ENCODE measurements at places on chromosomes 1 and 21.

- DNase-seq = peak; percentile 70
Measured at GRCh38 chr21:33325222-33326067, 675 bp downstream of the IFNAR1 start.

GRCh38 chr1:100530880-100531487, 7.0 kb upstream of the GPR88 start:
- no peak for DNase-seq

DNA sequence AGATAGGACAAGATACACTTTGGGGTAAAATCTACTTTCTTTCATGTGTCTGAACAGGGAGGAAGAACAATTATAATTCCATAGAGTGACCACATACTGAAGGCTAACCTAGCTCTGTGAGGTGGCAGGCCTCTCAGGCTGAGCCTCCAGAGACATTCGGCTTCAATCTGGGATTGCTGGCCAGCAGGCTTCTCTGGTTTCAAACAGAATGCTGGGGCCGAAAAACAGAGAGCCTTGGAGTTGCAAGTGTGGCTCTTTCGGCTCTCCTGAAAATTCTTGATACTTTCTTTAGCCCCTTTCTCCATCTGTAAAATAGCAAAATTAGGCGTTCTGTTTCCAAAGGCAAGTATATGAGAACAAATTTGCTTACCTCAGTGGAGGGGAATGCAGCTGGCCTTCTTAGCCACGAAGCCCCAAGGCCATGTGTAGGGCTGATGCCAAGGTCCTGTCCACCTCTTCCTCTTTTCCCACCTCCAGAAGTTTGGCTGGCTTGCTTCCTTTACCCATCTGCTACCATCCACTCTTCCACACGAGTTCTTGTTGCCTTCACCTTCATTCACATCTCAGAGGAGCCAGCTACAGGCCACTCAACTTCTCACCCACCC, 30.0 kb upstream of the UBE2U start:
- no peak for DNase-seq

DNA sequence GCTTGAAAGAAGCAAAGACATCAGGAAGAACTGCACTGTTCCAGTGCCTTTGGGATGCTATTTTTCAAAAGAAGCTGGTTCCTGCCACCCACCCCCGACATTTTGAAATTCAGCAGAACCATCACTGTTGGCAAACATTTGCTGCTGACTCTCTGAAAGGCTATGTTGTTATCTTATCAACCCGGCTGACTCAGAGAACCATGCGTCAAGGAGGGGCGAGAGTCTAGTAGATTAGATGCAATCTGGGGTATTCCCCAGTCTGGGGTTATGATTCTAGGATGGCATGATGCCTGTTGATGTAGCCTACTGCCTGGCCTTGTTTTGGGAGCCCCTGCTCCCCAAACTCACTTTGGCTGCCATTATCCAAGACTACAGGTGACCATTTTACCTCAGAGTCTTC, 267.8 kb upstream of the RUNX1 start:
- no peak for DNase-seq

- peak; percentile 48 for DNase-seq
Measured at GRCh38 chr1:913491-914130, 10.1 kb upstream of the SAMD11 start.

DNA sequence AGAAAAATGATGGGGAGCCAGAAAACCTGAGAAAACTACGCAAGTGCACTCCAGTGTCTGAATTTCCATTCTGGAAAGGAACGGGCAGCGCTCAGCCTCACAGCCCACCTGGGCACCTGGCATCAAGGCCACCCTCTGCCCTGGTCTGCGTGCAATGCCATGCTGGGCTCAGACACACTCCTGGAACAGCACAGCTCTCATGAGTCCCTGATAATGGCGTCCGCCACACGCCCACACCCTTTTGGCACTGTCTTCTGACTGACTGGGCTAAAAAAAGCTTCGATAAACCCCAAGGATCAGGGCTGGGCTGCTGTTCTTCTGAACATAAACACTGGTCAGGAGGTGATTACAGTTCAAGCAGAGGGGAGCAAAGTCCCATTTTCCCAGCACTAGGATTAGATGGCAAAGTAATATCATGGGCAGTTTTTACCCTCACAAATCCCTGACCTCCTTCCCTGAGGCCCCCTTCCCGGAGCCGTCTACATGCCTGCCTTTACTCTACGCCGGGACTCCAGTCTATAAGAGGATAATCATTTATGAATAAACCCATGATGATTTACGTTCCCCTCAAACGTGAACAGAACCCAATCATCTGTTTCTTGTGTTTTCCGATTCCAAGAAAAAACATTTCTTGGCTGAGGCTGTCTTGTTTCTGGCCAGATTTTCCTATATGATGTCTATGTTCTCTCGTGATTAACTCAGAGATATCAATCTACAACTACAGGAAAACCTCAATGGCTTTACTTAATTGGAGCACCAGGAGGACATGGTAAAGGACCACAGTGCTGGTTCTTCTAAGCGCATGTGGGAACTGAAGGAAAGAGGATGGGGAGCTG, 22.6 kb downstream of the RCAN1 start:
- DNase-seq = no peak

DNA sequence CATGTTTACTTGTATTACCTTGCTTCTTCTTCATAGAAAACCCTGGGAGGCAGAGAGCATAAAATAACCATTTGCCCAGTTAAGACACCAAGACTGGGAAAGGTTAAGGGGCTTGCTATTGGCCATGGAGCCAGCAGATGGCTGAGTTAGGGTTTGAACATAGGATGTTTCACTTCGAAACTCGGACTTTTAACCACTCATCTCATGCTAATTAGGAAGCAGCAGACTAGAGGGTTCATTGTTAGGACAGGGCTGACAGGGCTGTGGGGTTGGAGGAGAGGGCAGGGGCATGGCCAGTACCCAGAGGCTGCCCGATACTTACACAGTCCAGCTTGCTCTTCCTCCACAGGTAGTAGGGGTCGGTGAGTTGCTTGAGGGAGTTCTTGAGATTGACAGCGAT, 17.0 kb downstream of the SLC26A9 start:
- no peak for DNase-seq

DNA sequence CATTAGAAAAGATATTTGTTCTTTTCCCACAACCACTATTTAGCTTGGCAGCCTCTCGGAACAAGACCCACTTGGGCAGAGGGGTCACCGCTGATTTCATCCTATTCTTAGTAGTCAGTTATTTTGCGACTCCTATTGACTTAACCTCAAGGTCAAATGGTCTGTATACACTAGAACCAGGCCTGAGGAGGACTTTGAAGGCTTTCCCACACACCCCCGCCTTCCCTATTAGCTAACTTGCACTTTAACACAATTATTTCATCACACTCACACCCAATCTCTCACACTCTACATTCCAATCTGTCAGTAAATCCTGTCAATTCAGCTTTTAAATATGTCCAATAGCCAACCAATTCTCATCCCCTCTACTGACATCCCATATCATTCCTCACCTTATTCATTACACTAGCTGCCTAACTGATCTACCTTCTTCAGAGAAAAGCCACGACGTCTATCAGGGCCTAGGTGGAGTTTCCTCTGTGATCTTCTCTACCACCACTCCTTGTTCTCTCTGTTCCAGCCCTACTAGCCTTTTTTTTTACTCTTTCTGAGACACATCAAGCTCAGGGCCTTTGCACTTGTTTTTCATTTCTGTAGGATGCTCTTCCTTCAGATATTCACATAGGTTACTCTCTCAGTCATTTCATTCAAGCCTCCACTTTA, 1.0 kb upstream of the NIBAN1 start:
- no peak for DNase-seq

- no peak for DNase-seq
Measured at GRCh38 chr1:197948926-197949899, 32.0 kb downstream of the LHX9 start.

DNA sequence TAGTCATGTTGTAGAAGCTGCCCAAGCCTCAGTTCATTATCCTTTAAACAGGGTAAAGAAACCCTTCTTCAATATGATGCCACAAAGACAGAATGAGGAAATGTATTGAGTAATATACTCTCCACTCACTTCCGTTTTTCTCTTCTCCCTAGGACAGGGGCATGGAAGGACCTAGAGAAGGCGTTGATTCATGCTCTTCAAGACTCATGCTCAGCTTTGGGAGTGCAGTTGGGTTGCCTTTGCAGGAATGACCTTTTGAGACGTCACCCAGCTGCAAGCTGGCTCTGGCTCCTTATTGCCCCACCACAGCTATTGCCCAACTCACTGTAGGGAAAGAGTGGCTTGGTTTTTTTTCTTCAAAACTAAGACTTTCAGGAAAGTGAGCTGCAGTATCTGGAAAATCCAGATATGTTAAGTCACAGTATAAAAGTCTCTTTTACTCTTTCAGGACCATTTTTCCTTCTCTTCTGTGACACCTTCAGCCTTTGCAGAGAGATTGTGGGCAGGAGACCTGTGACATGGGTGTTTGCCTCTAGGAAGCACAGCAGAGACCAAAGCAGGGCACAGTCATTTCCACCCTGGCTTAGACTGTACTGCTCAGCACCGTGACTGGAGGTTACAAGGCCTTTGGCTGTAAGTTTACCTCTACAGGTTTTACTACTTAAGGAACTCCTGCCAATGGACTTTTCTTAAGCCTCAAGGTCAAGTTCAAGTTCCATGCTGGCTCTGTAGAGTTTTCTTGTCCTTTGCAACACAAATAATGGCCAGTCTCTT, 39.5 kb downstream of the XCL2 start:
- DNase-seq = no peak

DNA sequence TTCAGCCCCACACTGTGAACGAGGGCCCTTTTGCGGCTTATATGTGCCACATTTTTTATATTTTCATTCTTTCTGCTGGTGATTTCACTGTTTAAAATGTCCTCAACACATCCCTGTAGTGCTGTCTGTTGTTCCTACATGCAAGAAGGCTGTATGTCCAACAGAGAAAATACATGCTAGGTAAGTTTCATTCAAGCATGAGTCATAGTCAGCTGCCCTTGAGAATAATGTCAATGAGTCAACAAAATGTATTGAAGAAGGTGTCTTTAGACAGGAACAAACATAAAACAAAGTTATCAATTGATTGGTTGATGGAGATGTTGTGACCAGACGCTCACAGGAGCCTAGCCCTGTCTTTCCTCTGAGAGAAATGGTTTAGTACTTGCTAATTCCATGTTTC, 553.4 kb downstream of the PLPP3 start:
- DNase-seq = no peak

DNA sequence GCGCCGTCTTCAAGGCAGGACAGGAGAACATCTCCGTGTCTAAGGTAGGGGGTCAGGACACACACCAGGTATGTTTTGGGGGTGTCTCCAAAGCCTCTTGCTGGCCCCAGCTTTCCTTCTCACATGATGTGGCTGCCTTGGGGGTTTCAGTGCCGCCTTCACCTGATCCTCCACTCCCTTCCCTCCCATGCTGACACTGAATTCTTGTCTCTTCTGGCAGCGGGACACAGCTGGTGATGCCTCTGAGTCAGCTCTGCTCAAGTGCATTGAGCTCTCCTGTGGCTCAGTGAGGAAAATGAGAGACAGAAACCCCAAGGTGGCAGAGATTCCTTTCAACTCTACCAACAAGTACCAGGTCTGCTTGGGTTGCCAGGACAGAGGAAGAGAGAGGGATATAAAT, 13.5 kb downstream of the ATP1A2 start:
- DNase-seq = no peak

- peak; percentile 77 for DNase-seq
Measured at GRCh38 chr1:45299981-45300668, 26.6 kb upstream of the HPDL start.

- no peak for DNase-seq
Measured at GRCh38 chr1:22350924-22351767, 100.5 kb upstream of the ZBTB40 start.

DNA sequence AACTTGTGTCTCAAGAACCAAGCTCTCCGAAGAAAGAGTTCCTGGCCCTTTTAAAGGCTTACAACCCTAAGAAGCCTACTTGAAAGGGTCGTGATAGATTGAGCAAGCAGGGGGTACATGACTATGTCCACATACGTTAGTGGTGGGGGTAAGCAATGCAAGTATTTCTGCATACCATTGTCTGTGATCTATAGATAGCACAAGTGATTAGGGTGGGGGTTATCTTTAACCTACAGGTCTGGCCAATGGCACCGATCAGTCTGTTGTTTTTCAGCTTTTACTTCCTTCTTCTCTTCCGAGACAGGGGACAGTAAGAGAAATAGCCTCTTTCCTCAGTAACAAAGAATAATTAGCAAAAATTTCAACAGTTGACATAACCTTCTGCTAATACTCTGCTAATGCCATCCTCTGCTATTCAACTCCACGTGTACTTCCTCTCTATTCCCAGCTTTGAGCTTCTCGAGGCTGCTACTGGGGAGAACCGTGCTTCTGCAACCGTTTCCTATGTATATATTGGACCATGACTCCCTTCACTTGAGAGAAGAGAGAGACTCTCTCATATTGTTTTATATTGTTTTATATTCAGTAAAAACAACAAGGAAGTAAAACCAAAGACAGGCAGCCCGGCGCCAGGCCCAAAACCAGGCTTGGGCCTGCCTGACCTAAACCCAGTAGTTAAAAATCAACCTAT, 727.7 kb upstream of the NCAM2 start:
- DNase-seq = no peak

- DNase-seq = no peak
Measured at GRCh38 chr1:18580691-18581419, 49.8 kb upstream of the PAX7 start.

GRCh38 chr1:203480084-203480483, 4.5 kb downstream of the PRELP start:
- DNase-seq = no peak

DNA sequence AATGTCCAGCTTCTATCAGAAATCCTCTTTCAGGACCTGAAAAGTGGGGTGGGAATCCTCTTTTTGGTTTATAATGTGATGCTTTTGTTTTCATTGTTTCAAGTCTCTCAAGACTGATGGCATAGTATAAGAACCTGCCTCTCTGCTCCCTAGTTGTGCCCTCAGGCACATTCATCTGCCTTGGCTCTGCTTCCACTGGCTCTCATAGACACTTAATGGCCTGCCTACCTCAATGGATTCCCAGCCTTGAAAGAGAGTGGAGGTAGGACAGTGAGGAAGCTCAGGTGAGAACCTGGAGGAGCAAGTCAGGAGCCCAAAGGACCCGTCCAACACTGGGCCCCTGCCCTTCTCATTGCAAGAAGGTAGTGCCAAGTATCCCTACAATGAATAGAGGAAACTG, 4.8 kb downstream of the TTLL7 start:
- no peak for DNase-seq

DNA sequence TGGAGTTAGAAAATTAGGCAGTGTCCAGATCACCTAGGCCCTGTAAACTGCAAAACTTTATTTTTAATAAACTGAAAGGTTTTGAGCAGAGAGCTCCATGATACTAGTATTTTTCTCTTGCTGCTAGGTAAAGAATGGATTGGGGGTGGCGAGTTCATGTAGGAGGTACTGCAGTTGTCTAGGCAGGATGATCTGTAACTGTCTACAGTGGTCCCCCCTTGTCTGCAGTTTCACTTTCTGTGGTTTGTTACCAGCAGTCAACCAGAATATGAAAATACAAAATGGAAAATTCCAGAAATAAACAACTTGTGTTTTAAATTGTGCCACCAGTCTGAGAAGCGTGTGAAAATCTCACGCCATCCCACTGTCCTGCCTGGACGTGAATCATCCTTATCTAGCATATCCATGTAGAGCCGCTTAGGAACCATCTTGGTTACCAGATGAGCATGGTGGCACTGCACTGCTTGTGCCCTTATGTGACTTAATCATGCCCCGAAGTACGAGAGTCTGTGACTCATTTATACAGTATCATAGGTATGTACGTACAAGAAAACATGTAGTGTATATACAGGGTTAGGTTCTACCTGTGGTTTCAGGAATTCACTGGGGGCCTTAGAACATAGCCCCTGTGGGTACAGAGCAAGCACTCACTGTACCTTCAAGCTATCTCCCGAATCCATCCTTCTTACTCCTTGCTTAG, 94.2 kb downstream of the AHCTF1 start:
- no peak for DNase-seq

- DNase-seq = no peak
Measured at GRCh38 chr1:201890223-201890622, 1.5 kb downstream of the SHISA4 start.
